ENCODE measurements at places on chromosomes 7 and 10. TPM values are rescaled to one million over a fixed set of nuclear protein-coding genes. Genes with fewer than 3 reads are reported as not detected.

DNA sequence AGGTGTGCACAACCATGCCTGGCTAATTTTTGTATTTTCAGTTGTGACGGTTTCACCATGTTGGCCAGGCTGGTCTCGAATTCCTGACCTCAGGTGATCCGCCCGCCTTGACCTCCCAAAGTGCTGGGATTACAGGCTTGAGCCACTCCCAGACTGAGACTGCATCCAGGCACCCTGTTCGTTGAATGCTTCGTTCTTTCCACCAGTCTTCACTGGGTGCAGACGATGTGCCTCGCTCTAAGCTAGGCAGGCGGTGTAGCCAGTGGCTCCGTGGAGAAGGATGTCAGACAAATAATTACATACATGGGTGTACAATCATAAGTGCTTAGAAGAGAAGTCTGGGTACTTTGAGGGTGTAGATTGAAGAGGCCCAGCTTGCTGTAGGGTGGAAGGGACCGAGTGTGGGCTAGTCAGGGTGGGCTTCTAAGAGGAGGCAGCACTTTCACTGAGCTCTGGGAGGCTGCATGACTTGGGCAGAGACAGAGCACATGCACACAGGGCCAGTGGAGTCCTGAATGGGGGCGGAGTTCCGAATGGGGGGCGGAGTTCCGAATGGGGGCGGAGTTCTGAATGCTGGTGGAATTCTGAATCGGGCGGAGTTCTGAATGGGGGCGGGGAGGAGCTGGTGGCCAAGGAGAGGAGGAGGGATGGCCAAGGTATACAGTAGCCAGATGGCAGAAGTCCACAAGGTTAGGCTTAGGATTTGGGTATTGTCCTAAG, 74.3 kb downstream of the COL26A1 start:
- DNase-seq, result no peak

DNA sequence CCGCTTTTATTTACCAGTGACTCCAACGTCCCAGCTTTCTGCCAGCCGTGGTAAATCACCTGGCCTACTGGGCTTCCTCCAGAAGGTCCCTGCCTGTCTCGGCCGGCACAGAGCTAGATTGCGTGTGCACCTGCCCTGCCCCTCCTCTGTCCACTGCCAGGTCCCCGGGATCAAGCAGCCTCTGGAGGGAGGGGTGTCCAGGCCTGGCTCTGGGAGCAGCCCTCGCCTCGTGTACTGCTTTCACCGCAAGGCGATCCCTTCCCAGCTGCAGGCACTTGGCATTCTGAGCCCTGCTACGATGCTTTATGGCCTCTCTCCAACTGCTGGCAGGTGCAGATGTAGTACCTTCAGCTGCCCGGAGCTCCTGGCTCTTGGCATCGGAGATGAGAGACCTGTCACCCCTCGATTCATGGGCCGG, 7.4 kb downstream of the SLC29A3 start:
- DNase-seq, result no peak

- no peak for DNase-seq
These were observed 81.4 kb upstream of the EEPD1 start for GRCh38 chr7:36071605-36072004.

DNA sequence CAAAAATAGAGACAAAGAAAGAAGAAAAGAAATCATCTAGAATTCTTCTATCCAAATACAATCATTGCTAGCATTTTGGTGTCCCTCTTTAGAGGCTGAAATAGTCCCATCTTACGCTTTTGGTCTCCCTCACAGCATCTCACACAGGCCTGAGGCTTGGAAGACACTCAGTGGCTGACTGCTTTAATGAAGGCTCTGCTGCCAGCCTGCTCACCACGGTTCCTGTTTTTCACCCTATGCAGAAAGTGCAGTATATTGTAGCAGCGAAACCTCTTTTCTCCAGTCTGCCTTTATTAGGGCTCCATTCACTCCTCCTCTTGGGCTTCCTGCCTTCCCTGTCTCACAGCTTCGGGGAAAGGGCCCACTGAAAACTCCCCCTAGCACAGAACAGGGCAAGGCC, 102.2 kb downstream of the JCAD start:
- DNase-seq, result no peak

GRCh38 chr7:152568972-152569371, 107.0 kb downstream of the XRCC2 start:
- DNase-seq, result no peak

DNA sequence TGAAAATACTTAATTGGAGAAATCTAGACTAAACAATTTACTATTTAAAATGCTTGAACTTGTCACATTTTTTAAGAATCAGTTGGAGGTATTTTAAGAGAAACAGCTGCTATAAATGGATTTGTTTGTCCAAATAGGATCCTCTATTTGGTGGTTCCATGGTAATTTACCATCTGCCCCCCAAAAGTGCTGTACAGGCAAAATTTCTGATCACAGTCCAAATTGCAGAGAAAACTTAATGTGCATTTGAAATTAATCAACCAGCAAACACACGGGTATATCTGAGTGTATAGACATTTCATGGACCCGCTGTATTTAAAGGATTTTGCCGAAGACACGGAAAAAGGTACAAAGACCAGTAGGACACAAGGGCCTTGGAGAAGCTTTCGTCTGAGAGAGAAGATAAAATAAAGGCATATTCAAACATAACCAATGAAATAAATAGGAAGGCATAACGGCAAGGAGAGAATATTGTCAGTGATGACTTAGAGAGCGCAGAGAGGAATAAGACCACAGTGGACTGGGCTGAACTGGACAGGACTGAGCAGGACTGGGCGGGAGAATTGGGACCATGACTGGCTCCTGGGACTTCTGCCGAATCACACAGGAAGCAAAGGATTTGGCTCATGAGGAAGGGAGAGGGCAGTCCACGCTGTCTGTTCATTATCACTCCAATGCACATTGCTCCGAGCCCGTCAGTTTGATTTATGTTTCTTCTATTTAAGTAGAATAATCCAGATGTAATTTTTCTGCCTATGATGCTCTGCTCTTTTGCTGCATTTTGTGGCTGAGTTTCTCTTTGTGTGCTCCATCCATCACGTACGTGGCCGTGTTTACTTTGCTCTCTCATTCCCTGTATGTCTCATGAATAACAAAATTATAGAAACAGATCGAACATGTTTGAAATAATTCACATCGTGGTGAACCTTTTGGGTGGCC, 112.8 kb downstream of the PRLHR start:
- no peak for DNase-seq

DNA sequence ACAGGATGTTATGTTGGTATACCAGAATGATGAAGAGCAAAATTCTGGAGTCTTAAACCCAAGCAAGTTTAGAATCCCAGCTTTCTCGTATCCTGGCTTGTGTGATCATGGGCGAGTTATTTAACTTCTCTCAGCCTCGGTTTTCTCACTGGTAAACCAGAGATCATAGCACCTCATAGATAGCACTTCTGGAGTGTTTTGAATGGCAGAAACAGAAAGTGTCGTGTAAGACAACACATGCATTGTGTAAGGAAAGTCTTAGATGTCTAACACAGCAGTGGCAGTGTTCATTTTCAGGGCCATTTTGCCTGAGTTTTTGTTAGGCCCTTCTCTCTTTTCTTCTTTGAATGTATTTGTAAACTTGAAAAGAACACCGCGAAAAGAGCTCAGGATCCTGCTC, 465.1 kb downstream of the AUTS2 start:
- DNase-seq, result no peak

The GIMAP6 gene
- 18.0 TPM for polyA plus RNA-seq

The OR9A4 gene
- not detected for polyA plus RNA-seq

The SPDYE5 gene
- polyA plus RNA-seq, result 1.0 TPM

The CYP3A7 gene
- polyA plus RNA-seq, result 0.46 TPM

The PPP1R3C gene
- 41.9 TPM for polyA plus RNA-seq

All from right renal cortex interstitium (tissue), 3 donors.